ENCODE measurements at places on chromosomes 4 and X. TPM values are rescaled to one million over a fixed set of nuclear protein-coding genes. Genes with fewer than 3 reads are reported as not detected.

CCDC149 gene
- 1.5 TPM for total RNA-seq

MECP2 gene
- 18.6 TPM for total RNA-seq

GAGE2A gene
- total RNA-seq: not detected

FAM184B gene
- 0.01 TPM for total RNA-seq

FOXO4 gene
- total RNA-seq: 1.2 TPM

DUX4 gene
- total RNA-seq: not detected

CXCL3 gene
- 3.3 TPM for total RNA-seq

GAB3 gene
- 0.75 TPM for total RNA-seq

GABRG1 gene
- not detected for total RNA-seq

HMX1 gene
- total RNA-seq: 0.10 TPM

NR3C2 gene
- total RNA-seq: 0.01 TPM

DOCK11 gene
- 7.0 TPM for total RNA-seq

XAGE1A gene
- 25.2 TPM for total RNA-seq

TMLHE gene
- total RNA-seq: 10.1 TPM

CXCL10 gene
- 0.07 TPM for total RNA-seq

ARHGAP4 gene
- total RNA-seq: 2.2 TPM

GYPE gene
- not detected for total RNA-seq

SOX3 gene
- total RNA-seq: not detected

HDX gene
- total RNA-seq: 2.2 TPM

HDAC8 gene
- 24.4 TPM for total RNA-seq

AFF1 gene
- 7.7 TPM for total RNA-seq

DSPP gene
- not detected for total RNA-seq

AR gene
- total RNA-seq: 3.5 TPM

SPATA4 gene
- 0.24 TPM for total RNA-seq

GAGE12H gene
- not detected for total RNA-seq

NWD2 gene
- total RNA-seq: not detected

COX7B2 gene
- not detected for total RNA-seq

IL1RAPL1 gene
- not detected for total RNA-seq

TEX13B gene
- not detected for total RNA-seq

RTL3 gene
- total RNA-seq: 0.15 TPM

BMPR1B gene
- 4.3 TPM for total RNA-seq

XAGE1B gene
- 206 TPM for total RNA-seq

TMEM35A gene
- total RNA-seq: not detected

NSG1 gene
- 9.9 TPM for total RNA-seq

GSX2 gene
- not detected for total RNA-seq

TNIP3 gene
- 0.19 TPM for total RNA-seq

C1QTNF7 gene
- total RNA-seq: not detected

USP11 gene
- total RNA-seq: 50.4 TPM

THAP9 gene
- total RNA-seq: 1.8 TPM

PAPSS1 gene
- 32.8 TPM for total RNA-seq

CBR4 gene
- total RNA-seq: 3.7 TPM

CCKAR gene
- not detected for total RNA-seq

CT45A10 gene
- 0.35 TPM for total RNA-seq

GDPD2 gene
- total RNA-seq: 0.03 TPM

GSPT2 gene
- total RNA-seq: 8.8 TPM

ELF4 gene
- 29.0 TPM for total RNA-seq

VCX3A gene
- total RNA-seq: not detected

RPS3A gene
- total RNA-seq: 1,588 TPM

ARMCX4 gene
- 0.71 TPM for total RNA-seq

VGLL1 gene
- total RNA-seq: not detected

PABPC1L2A gene
- not detected for total RNA-seq

OTUD4 gene
- 12.0 TPM for total RNA-seq

CSAG2 gene
- total RNA-seq: not detected

PAGE2B gene
- total RNA-seq: not detected

ADGRL3 gene
- 0.06 TPM for total RNA-seq
